ENCODE measurements at places on chromosomes 16 and 17.

- DNase-seq: peak; percentile 84
Observed at GRCh38 chr16:31093132-31093703, 1.4 kb downstream of the VKORC1 start.

DNA sequence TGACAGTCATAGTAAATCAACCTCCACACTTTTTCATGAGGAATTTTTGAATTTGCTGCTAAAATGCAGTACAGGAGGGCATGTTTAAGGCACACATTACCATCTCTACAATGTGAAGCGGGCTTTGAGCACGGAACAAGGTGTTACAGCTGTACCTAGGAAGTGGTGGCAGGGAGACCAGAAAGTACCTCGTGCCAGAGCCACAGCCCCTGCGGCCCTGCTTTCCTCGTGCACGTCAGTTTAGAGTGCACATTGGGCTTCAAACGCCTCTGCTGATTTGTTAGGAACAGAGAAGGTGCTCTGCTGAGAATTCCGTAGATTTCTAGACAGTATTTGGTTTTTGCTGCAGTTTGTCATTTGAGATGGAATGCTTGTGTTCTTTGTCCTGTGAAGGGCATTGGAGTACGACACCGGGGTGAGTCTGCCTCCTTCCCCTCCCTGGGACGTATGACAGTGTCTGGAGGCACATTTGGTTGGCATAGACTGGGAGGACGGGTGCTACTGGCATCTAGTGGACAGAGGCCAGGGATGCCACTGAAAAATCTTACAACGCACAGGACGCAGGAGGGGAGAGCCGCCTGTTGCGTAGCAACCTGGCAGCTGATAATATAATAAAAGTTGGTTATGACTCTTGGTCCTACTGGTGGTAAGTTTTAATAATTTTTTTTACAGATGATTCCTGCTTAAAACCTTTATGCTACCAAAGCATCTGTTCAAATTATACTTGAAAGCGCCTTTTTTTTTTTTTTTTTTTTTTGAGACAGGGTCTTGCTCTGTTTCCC lies 9.1 kb downstream of the FOXK2 start:
- no peak for DNase-seq

DNA sequence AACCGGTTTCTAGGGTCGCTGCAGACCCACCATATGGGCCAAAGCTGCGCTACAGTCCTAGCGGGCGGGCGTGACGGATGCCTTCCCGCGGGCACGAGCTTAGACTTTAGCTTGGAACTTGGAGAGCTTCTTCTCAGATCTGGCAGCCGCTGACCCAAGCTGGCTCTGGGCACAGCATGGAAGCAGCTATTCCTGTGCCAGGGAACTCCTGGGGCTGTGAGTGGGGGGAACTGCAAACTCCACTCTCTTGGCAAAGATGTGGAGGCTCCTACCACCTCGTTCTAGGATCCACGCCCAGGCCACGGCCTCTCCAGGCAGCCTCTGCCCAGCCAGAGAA lies 8.8 kb downstream of the FAAP100 start:
- no peak for DNase-seq

DNA sequence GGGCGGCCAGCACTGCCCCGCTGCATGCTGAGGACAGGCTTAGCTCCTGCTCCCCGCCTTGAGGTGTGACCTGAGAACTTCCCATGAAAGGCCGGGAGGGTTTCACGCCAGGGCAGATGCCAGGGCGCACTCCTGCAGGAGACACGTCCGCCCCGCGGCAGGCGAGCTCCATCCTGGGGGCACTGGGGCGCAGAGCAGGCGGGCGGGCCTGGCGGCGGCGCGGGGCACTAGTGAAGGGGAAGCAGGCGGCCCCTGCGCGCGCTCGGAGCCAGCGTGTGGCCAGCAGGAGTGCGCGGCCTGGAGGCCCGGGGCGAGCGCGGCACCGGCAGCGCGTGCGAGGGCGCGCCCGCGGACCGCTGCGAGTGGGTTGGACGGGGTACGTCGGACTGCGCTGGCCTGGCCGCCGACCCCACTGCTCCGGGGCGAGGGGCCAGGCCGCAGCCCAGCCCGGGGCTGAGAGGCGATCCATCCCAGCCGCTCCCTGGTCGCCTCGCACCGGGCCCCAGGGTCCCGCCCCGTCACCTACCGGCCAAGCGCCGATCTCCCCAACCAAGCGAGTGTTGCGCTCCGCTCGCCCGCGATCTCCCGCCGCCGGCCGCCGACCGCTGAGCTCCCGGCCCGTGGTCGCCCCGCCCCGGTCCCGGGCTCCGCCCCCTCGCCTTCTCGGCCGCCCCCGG lies at the start of gene MAP3K14:
Gene MAP3K14, minus strand, starts transcription at position 587 of the 677 bp plus-strand sequence. CDS start 26,275 bp downstream, outside the sequence.
- no peak for DNase-seq

- no peak for DNase-seq
Observed at GRCh38 chr16:77696149-77696548, 26.2 kb upstream of the NUDT7 start.

GRCh38 chr17:40175928-40176753 lies 1.1 kb upstream of the RAPGEFL1 start:
- no peak for DNase-seq

GRCh38 chr17:58580671-58581070 lies 66.2 kb upstream of the MTMR4 start:
- no peak for DNase-seq

GRCh38 chr16:50407351-50407750 lies 38.6 kb upstream of the BRD7 start:
- no peak for DNase-seq

GRCh38 chr17:76982408-76983074 lies 114.3 kb downstream of the MGAT5B start:
- DNase-seq: no peak

DNA sequence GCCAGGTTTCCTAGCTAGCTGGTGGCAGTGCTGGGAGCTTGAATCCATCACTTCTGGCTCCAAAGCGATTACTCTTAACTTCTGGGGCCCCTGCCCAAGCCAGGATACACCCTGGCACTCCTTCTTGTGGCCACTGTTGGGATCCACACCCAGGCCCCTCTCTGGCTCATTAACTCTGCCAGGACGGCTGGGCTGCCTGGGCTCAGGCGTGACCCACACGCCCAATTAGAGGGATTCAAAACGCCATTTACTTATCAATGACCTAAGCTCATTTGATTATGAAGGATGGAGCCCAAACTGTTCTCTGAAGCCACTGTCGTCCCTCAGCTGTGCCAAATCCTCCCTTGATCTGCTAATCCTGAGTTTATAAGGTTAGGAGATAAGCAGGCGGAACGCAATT lies 79.7 kb upstream of the BRD7 start:
- DNase-seq: no peak

GRCh38 chr16:88548131-88548874 lies 21.9 kb upstream of the ZC3H18 start:
- no peak for DNase-seq

DNA sequence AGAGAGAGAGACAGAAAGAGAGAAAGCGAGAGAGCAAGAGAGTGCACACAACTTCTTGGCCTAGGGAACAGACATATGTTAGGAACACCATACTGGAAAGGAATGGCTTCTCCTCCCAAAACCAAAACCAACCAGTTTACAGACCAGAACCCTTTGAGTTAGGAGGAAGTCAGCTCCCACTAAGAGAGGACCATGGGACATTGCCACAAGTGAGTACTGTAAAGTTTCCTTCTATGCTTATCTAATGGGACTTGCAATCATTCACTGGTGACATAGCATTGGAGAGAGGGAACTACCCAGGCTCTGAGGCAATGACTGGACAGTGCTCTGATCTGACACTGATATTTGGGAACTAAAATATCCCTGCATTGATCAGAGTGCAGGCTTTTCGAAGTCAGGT lies 32.4 kb downstream of the TBC1D3B start:
- DNase-seq: no peak

DNA sequence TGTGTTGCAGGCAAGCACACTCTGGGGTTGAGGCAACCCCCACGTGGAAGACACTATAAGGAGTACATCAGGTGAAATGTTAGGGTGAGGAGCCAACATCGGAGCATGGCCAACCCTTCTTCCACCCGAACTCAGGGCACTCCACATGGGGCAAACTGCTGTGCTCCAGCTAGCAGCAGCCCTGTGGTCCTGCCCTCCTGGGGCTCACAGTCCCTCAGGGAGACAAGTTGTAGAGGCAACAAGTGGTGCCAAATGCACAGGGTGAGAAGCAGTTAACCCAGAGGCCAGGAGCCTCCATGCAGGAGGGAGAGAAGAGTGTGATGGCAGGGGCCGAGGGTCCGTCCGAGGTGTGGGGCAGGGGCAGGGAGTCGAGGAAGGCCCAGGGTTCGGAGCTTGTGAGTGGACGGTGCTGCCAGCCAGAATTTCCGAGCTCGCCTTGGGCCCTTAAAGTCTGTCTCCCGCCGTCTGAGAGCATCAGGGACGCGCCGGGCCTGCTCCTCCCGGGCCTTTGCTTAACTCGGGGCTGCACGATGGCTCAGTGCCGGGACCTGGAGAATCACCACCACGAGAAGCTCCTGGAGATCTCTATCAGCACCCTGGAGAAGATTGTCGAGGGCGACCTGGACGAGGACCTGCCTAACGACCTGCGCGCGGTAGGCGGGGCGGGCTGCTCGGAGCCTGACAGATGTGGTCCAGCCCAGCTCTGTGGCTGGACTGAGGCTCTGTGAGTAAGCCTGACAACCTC lies 32.3 kb downstream of the ATPAF2 start:
- DNase-seq: no peak

GRCh38 chr17:32494621-32495358 lies 8.0 kb downstream of the CDK5R1 start:
- no peak for DNase-seq

DNA sequence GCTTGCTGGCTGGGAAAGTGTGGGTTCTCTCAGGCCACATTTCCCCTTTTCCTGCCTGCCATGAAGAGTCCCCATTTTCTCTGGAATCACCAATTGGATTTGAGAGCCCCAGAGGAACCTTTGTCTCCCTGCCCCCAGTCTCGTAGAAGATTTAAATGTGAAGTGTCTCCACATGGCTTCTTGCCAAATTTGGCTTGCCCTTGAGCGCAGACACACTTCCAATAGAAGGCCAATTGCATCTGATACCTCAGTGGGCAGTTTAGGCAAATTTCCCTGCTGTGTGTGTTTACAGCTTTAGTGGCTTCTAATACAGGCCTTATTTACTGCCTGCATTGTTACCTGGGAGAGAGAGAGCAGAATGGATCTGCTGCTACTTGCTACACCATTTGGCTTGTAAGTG lies 29.7 kb downstream of the CDK5R1 start:
- DNase-seq: no peak

- DNase-seq: no peak
Observed at GRCh38 chr17:34647511-34647910, 68.1 kb downstream of the TMEM132E start.

- no peak for DNase-seq
Observed at GRCh38 chr17:28180449-28180848, 138.0 kb downstream of the NLK start.

GRCh38 chr17:6701719-6702118 lies 11.4 kb downstream of the SLC13A5 start:
- DNase-seq: no peak

GRCh38 chr17:66533572-66533971 lies 231.2 kb downstream of the PRKCA start:
- no peak for DNase-seq

DNA sequence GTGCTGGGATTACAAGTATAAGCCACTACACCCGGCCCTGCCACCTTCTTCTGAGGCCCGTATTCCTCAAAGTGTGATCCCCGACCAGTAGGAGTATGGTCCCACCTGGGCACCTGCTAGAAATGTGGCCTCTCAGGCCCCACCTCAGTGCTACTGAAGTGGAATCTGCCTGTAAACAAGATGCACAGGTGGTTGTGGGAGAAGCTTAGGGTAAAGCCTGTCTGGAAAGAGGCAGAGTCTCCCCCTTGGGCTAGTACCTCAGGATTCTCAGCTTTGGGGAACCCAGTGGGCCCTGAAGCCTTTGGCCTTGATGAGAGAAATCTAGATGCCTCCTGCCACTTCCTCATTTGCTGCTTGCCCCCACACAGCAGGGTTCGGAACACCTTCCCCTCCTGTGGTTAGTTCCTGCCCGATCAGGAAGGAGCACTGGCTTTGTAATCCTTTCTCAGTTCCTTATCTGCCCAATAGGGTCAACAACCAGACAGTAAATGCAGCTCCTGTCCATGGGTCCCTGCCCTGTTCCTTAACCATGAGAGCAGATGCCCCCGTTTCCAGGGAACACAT lies 25.2 kb downstream of the TK2 start:
- no peak for DNase-seq

GRCh38 chr16:53865494-53865863 lies 161.5 kb downstream of the FTO start:
- no peak for DNase-seq

DNA sequence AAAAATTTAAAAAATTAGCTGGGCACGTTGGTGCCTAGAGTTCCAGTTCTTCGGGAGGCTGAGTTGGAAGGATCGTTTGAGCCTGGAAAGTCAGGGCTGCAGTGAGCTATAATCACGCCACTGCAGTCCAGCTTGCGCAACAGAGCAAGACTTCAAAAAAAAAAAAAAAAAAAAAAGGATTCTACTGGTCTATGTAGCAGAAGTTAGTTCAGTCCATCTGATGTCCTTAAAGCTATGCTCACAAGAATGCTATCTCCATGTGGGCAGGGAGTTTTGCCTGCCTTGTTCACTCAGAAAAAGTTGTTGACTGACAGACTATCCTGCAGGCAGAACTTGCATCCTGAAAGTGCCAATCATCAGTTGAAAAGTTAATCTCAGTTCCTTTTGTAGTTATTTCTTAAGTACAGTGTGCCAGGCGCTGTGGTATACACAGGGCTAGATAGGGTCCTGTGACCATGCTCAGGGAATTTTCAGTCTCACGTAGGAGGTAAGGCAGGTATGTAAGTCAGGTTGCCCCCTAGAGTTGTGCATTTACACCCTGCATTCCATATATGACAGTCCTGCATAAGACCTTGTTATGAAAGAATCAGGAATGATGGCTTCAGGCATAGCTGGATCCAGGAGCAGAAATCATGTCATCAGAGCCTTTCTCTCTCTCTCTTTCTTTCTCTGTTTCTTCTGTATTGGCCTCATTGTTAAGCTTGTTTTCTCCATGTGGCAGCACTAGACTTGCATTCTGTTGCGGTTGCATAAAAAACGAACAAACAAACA lies 7.6 kb downstream of the SYT17 start:
- DNase-seq: no peak

DNA sequence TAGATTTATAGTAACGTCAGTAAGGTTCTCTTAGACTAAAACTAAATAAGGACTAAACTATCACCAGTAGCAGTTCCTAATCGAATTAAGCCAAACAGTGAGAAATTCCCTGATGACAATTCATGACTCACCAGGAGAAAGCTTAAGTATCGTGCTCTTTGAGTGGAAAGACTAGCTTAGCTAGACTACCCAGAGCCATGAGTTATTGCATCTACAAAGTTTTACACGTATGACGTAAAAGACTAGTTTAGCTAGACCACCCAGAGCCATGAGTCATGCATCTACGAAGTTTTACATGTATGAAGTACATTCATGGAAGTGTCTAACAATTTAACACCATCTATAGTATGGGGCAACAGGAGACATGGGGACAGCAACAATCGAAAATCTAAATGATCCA lies 36.6 kb downstream of the UBE2G1 start:
- DNase-seq: no peak

DNA sequence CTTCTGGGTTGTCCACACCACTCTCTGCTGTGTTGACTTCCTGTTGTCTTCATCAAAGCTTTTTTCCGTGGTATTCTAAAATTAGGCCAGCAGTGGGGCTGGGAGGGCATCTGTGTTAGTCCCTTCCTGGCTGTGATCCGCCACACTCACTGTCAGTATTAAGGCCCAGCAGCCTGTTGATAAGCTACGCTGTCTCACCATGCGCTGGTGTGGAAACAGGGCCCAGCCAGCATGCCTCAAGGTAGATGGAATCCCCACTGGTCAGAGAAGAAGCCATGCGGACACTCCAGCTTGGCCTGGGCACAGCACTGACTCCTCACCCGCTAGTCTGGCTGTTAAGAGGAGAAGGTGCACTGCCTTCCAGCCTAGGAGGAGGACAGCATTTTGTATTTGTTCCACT lies 11.4 kb downstream of the CDR2L start:
- DNase-seq: no peak
